ENCODE measurements at places on chromosomes 1 and 21.

DNA sequence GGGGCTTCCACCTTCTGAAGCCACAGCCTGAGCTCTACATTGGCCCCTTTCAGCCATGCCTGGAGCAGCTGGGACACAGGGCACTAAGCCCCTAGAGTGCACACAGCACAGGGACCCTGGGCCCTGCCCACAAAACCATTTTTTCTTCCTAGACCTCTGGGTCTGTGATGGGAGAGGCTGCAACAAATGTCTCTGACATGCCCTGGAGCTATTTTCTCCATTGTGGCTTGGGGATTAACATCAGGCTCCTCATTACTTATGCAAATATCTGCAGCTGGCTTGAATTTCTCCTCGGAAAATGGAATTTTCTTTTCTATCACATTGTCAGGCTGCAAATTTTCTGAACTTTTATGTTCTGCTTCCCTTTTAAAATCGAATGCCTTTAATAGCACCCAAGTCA lies 795.7 kb downstream of the LTN1 start:
- no peak for DNase-seq

- DNase-seq, result peak; percentile 69
Observed at GRCh38 chr1:119808972-119809550, 2.2 kb downstream of the REG4 start.

DNA sequence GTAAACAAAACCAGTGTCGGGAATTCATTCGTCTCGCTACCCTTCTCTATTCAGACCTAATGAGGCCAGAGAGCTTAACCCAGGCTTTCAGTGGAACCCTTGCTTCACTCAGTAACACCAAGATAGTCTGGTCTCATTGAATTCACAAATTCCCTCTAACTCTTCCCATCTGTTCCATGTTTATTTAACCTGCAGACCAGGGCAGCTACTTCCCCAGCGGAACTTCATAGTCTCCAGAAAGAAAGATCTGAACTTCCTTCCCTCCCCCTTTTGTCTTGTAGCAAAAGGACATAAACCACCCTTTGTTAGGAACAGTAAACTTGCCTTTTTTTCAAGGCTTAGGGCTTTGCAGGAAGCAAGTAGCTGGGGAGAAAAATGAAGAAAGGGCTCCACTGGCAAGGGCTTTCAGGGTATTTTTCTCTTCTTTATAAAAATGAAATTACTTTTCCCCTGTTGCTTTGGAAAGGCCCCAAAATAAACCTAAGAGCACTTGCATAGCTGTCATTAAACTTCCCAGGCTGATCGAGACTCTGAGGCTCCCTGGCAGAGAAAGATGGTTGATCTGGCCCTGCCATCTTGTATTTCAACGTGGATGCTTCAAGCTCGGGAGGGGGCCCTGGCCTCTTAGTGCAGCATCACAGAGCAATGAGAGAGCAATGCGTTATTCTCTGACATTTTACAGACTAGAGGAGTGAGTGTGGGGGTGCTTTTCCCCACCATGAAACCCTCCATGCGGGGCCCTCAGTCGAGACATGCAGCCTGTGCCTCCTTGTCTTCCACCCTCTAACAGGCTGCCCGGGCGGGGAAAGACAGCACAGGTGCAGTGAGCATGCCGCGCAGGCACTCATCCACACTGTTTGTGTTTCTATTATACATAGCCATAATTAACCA lies 30.0 kb downstream of the MIS18A start:
- no peak for DNase-seq

GRCh38 chr1:57167997-57168396 lies 202.2 kb upstream of the C8B start:
- no peak for DNase-seq

DNA sequence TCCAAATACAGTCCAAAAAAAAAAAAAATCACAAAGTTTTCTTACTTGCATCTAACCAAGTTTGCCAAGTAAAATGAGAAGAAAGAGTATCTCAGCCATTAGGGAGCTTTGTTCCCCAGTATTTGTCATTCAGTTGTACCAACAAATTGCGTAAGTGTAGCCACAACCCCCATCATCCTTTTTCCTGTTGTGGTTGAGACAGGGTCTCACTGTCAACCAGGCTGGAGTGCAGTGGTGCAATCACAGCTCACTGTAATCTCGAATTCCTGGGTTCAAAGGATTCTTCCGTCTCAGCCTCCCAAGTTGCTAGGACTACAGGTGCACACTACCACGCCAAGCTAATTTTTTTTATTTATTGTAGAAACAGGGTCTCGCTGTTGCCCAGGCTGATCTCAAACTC lies 9.5 kb downstream of the STX6 start:
- peak; percentile 76 for DNase-seq

DNA sequence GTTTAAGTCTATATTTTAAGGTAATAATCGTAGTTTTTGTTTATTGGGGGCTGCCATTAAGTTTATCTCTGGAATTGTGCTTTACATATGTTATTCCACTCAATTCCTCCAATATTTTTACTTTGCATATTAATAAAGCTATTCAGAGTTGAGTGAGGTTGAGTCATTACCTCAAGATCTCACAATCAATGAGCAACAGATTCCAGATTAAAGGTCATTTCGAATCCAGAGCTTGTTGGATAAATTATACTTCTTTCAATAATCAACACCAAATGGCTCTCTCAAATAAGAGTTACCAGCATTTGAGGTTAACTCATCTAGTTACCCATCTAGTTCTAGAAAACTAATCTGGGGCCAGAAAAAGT lies 16.7 kb downstream of the RGS4 start:
- DNase-seq, result no peak
